ENCODE measurements at places on chromosomes 2 and 18.

DNA sequence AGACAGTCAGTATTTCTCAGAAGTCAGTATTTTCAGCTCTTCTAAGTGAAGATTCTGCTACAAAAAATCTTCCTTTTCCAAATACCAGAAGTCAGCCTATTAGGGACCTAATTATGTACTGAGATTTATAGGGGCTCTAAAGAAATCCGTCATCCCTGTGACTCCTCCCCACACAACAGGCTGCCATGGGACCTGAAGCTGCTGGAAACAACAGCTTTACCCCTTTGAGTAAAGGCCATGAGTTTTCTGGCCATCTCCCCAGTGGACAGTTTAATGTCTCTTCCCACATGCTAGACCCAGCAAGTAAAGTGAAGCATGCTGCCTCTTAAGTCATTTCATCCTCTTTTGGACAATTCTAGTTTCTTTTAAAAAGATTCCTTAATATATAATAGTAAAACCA is 255.7 kb upstream of the ACVR2A start:
- no peak for DNase-seq

DNA sequence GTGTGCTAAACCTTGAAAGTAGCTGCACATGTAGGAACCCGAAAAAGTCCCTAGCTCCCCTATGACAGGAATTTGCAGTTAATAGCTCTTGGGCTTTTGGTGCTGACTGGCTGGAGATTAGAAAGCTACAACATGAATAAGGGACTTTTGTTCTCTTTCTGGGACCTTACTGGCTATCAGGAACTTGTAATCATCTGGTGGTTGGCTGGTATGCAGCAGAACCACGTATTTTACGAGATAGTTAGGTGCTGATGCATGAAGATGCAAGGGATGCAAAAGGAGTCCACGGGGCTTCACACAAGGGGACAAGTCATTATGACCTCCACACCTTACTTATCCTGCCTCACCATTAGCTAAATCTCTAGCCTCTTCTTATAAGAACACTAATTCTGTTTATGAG is 190.2 kb upstream of the NRXN1 start:
- no peak for DNase-seq

DNA sequence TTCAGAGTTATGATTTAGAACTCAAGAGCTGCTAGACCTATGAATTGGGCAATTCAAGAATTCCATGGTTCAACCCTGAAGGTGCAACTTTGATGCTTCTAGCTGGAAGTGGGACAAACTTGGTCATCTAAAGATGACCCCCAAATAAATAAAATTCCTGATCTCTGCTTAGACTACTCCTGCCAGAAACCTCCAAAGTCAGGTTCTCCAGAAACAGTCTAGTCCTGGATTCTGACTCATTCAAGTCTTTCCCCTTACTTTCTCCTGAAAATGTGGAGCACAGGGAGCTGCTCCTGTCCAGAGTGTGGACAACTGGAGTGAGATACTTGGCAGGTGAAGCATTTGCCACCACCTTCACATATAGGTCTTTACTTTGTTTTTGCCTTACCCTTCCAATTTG is 557.7 kb upstream of the TNP1 start:
- DNase-seq: peak; percentile 67

- no peak for DNase-seq
Measured at GRCh38 chr2:144438801-144439631, 80.9 kb downstream of the ZEB2 start.

DNA sequence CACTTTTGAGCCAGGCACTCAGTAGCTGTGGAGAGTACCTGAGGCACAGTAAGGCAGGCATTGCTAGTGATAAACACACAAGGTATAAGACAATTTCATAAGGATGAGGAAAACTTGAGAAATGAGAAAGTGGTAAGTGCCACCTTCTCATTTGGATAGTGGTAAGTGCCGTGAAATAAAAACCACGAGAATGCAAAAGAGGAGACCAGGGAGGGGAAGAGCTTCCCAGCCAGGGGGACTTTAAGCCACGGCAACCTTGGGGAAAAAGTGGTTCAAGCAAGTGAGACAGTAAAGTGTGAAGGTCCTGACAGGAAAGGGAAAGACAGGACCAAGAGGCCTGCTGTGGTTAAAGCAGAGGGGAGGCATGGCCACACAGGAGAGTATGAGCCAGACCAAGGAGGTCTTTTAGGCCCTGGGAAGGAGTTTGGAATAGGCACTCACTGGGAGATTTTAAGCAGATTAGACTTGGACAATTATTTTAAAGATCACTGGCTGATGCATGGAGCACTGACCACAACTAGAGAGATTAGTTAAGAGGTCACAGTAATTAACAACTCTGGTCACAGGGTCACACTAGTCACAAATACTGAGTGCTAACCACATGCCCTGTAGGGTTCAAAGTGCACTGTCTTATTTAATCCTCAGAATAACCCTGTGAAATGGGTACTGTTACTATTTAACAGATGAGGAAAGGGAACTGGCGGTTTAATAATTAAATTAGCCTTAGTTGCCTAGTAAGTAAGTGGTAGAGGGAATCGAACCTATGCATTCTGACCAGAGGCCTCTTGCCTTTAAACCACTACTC is 50.1 kb downstream of the THOC1 start:
- no peak for DNase-seq

DNA sequence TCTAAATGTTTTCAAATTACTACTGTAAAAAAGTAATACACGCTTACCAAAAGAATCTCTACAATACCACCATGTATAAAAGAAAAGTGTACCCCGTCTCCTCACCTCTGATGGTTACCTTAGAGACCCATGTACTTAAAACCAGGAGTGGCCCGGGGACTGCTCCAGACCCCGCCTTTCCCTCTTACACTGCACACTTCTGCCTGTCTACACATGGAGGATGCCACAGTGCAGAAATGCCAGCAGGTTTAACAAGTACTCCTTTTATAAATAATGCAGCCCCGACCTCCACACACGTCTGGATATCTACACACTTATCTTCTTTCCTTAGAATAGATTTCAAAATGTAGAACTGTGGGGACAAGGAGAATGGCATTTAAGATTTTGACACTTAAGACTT is 5.3 kb downstream of the HDAC4 start:
- DNase-seq: no peak

GRCh38 chr2:129877795-129878775 is 101.4 kb upstream of the RAB6C start:
- DNase-seq: peak; percentile 57

DNA sequence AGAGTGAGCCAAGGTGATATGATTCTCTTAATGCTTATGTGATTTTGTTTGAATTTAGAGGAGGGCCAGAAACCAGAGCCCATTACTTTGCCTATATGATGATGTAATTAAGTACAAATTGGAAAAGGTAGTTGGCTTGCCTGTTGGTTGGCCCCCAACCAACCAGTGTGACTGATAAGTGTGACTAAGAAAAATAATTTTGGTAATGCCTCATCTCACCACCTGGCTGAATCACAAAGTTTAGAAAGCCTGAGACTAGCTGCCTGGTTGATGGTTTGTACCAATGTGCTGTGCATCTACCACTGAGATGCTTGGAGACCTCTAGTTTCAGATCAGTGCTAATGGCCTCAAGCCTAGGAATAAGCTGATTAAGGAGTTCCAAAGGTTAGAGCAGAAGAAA is 338.7 kb downstream of the CDH2 start:
- DNase-seq: peak; percentile 7

GRCh38 chr2:37168217-37168981 is 11.6 kb upstream of the EIF2AK2 start:
- DNase-seq: peak; percentile 62

GRCh38 chr2:108304975-108305374 is 16.3 kb downstream of the SULT1C2 start:
- DNase-seq: no peak

DNA sequence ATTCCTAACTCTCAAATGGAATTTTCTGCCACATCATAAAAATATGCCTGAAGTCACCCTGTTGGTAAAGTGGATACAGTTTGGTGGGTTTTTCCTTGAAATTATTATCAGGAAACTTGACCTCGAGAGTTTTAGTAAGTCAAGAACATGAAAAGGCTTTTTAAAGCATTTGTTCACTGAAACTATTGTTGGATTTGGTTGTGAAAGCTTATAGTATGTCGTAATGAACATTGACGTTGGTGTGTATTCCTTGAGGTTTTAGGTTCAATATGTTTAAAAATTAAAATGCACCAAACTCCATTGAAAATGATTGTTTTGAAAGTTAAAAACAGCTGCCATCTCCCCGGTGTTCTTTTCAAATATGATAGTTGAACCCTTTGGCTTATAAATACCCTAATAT is 30.8 kb downstream of the AOX1 start:
- no peak for DNase-seq

GRCh38 chr2:23409248-23409647 is 24.3 kb downstream of the KLHL29 start:
- DNase-seq: no peak

GRCh38 chr2:74089816-74090745 is 57.6 kb downstream of the BOLA3 start:
- no peak for DNase-seq
